Activated effector memory CD4-positive, alpha-beta T cell treated with Interleukin-2 at 50 U/mL for 16 hours (primary cell): ENCODE measurements at places on chromosomes 16 and 17.
A peak's percentile ranks its signal among the peaks of the same experiment; 100 is the strongest.

DNA sequence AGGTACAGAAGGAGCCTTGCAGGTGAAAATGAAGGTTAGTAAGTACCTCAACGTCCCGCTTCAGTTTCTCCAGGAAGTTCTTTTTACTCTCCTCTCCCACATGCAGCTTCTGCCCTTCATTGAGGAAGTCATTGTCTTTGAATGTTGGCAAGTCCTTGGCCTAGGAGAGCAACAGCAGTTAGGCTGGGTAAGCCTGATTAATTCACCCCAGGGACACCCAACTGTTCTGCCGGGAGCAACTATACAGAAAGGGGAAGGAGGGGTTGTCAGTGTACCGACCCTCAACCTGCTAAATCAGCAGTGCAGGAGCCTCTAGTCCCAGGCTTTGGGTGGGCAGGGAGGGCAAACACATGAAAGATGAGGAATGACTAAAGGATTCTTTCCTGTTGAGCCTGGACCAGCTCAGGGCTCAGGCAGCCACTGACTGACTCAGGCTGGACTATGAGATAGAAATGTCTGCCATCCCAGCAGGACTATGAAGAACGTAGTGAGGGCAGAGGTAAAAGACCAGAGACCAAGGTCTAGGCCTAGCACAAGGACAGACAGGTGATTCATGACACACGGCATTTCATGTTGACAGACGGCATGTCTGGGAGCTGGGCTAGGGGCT lies 21.6 kb downstream of the PIP4K2B start:
- DNase-seq = no peak

DNA sequence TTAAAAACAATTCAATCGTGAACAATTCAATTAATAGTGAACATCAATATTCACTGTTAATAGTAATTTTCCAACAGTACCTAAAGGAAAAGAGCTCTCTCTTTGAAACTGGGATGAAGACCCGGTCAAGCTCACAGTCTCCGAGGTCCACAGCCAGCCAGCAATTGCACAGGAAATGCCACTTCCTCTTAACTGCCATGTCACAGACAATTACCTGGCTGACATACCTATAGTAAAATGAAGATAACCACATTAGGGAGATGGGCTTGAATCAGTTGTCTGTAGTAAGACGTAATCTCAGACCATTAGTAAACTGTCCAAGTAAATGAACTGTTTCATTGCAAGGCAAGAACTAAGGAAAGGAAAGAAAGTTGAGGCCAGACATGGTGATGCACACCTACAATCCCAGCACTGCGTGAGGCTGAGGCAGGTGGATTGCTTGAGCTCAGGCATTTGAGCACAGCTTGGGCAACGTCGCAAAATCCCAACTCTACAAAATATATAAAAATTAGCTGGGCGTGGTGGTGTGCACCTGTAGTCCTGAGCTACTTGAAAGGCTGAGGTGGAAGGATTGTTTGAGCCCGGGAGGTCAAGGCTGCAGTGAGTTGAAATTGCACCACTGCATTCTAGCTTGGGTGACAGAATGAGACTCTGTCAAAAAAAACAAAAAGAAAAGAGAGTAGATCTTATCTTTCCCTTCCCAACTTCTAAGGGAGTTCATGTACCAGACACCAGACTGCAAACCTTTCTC lies 36.9 kb downstream of the PKD1L3 start:
- DNase-seq = no peak

- DNase-seq = no peak
These were observed 18.2 kb downstream of the ATXN1L start for GRCh38 chr16:71863995-71864394.

GRCh38 chr16:52450916-52451315 lies 96.0 kb downstream of the TOX3 start:
- no peak for DNase-seq

DNA sequence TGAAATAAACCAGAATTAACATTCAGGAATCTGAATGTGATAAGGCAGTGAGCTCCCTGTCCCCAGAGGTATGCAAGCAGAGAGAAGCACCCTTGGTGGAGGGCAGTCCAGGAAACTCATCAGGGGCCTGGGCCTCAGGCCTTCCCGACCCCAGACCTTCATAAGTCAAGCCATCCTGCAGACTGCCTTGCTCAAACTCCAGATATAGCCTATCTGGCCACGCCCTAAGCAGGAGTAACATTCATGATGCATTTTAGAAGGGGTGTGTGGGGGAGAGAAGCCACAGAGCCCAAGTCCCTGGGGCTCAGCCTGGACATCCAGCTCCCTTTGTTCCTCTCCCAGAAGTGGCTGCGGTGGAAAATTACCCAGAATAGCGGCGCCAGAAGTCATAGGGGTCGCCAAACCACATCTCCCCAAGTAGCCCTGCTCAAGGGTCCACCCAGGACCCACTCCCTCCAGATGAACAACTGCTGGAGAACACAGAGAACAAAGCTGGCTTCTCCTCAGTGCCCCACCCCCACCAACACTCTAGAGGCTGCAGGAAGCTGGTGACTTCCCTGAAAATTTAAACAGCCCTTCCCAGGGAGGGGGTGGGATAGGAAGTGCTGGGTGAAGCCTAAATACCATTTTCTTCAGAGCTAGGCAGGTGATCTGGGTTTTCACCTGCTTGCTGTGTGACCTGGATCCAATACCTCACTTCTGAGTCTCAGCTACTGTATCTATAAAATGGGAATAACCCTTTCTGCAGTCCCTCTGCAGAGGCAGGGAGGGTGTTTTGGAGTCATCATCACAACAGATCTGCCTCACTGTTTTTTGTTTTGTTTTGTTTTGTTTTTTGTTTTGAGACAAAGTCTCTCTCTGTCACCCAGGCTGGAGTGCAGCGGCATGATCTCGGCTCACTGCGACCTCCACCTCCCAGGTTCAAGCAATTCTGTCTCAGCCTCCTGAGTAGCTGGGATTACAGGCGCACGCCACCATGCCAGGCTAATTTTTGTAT lies 1.5 kb upstream of the SREBF1 start:
- no peak for DNase-seq

DNA sequence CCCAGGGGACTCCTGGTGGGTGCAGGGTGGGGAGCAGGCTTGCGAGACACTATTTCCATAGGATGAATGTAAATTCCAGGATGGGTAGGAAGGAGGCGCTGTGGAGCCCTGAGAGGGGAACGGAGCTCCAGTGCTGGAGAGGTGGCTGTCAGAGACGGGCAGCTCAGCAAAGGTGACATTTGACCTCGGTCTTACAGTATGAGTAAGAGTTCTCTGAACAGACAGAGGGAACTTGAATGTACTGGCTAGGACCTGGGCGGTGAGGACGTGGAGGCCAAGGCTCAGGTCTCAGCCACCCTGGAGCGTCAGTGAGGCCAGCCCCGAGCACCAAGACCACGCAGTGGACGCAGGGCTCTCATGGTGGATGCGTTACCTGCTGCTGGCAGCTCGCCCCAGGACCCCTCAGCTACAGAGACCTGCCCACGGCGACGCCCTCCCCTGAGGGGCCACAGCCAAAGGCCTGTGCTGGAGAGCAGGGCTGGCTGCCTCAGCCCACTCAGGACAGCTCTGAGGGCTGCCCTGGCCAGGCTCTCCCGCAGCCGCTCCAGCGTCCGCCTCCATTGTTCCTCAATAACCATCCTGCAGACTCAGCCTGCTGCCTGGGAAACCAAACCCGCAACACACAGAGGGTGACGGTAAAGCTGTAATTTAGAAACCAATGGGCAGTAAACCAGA lies 65.9 kb upstream of the TNRC6C start:
- no peak for DNase-seq

- no peak for DNase-seq
These were observed 16.3 kb downstream of the NACA2 start for GRCh38 chr17:61574542-61575351.

DNA sequence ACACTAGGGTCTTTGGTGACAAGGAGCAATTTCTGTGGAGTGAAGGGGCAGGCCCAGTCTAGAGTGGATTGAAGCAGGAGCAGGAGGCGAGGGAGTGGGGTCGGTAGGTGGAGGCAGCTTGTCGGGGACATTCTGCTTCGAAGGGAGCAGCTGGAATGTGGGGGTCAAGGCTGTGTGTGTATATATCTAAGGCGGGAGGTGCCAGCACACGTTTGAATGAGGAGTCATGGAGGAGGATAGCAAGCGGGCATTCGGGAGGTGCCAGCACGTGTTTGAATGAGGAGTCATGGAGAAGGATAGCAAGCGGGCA lies 17.7 kb downstream of the NT5M start:
- DNase-seq = no peak

DNA sequence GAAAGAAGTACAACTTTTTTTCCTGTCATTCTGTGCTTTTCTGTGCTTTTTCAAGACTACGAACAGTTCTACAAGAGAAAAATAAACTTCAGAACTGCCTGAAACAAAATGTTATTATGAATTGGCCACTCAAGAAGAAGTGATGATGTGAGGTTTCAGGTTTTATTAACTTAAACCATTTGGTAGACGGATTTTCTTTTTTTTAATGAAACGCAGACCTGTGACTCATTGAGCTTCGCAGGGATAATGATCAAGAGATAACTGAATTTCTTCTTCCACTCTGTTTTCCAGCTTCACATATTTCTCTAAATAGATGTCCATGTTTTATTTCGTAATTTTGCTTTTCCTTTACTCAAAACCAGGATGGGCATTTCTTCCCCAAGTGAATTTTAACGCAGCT lies 32.7 kb downstream of the AIPL1 start:
- DNase-seq = no peak

GRCh38 chr17:1033503-1033902 lies 36.6 kb downstream of the TIMM22 start:
- DNase-seq = no peak

GRCh38 chr16:73022534-73022933 lies 25.4 kb downstream of the ZFHX3 start:
- no peak for DNase-seq

GRCh38 chr17:70773258-70773657 lies 603.9 kb downstream of the KCNJ2 start:
- DNase-seq = no peak

DNA sequence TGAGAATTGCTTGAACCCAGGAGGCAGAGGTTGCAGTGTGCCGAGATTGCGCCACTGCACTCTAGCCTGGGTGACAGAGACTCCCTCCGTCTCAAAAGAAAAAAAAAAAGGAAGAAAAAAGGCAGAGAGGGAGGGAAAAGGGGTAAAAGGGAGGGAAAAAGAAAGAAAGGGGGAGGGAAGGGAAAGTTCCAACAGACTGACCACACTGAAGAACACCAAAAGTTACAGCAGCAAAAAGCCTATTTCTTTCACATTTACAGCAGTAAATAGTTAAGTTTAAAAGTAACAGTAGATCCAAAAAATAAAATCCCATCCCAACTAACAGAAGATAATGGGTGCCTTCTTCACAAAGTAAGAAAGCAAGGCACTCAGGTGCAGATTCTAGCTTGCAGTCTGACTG lies 36.9 kb upstream of the C17orf78 start:
- no peak for DNase-seq

DNA sequence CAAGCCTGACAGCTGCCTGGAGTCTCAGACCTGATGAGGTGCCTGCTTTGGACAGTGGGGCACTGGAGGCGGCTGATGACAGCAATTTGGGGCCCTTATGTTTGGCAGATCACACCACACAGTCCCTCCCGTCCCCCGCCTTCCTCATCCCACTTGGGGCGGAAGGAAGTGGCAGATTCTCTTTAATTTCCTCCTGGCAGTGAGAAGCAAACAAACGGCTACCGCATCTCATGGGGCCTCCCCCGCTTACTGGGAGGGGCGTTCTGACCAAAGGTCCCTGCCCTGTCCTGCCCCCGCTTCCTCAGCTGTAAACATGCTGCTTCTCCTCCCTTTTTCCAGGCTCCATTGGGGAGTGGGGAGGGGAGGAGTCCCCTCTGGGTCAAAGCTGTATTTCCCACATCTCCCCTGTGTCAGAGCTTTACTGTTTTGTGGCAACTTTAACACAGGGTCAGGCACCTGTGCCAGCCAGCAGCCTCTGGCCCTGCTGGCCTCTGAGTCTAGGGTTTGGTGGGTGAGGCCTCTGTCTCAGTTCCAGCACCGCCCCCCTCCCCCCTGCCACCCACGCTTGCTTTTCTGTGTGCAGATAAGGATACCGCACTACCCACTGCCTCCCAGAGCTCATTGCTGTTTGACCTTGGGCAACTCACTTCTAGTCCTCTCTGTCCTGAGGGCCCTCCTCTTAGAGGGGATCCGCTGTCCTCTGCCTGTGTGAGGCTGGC lies 5.4 kb upstream of the NFATC3 start:
- peak; percentile 68 for DNase-seq

DNA sequence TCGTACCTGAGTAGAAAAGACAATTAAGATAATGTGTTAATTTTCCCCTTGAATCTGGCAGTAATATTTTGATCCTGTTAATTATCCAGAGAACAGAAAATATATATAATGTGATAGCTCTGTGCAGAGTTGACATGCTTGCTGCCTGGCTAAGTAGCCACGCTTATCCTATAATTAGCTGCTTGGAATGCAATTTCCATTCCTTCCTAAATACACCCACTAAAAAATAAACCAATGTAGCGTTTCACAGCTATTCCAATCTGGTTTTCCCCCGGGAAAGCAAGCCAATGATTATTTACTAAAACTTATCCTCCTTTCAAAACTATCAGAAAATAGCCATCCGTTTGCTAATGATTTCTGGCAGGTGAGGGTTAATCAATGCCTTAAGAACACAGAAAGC lies 134.5 kb upstream of the IRX5 start:
- DNase-seq = no peak

GRCh38 chr17:12727881-12728280 lies 61.4 kb upstream of the ARHGAP44 start:
- no peak for DNase-seq

GRCh38 chr16:74099530-74099929 lies 197.1 kb upstream of the PSMD7 start:
- DNase-seq = no peak

DNA sequence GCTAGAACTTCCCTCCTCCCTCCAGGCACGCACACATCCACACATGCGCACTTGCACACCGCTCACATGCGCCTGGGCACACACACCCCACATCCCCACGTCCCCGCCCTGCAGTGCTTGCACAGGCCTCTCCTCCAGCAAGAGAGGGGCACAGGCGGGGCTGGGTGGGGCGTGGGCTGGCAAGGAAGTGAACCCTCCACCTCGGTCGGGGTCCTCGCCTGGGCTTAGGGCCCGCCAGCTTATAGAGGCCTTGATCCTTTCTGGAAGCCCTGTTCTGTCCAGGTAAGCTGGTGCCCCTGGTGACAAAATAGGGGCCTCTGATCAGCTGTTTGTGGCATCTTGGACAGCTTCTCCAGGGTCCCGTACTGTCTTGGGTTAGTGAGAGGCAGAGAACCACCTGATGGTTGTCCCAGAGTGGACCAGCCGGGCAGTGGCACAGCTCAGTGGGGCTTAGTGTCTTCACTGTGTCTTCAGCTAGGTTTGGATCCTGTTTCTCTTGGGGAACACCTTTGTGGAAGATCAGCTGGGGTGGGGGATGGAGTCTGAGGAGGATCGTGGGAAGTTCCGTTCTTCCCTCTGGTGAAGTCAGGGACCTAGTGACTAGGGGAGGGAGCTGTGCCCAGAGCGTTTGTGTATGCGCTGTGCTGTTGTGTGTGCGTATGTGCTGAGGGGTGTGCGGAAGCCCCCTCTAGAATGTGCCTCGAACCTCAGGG lies 12.1 kb downstream of the TBX4 start:
- DNase-seq = no peak

- DNase-seq = no peak
These were observed 88.2 kb downstream of the STX8 start for GRCh38 chr17:9487406-9487805.
